Adrenal gland (tissue), 19 donors: ENCODE measurements at places on chromosomes 1 and 21.

DNA sequence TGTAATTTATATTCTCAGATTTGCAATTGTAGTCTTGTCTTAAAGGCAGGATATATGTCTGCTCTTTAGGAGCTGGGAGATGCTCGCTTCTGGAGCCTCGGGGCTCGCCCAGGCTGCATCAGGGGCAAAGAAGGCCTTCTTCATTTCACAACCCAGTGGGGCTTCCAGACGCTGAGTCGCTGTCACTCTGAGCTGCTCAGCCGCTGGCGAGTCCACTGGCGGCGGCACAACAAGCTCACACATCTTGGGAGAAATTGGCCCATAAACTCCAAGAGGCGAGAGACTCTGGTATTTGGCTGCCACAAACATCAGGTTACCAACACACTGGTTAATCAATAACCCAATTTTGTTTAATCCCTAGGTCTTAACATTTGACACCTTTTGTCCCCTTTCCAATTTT, 216.6 kb downstream of the ATG4C start:
- no peak for DNase-seq

DNA sequence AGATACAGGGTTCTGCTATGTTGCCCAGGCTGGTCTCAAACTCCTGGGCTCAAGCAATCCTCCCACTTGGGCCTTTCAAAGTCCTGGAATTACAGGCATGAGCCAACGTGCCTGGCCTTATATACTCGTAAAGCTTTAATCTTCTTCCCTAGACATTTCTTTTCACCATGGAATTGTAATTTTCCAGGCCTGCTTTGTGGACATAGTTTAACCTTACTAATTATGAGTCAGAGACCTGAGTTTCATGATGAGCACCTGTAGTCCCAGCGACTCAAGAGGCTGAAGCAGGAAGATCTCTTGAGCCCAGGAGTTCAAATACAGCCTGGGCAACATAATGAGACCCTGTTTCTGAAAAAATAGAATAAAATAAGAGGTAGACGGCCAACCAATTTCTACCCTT, 12.3 kb downstream of the PATJ start:
- DNase-seq, result no peak

DNA sequence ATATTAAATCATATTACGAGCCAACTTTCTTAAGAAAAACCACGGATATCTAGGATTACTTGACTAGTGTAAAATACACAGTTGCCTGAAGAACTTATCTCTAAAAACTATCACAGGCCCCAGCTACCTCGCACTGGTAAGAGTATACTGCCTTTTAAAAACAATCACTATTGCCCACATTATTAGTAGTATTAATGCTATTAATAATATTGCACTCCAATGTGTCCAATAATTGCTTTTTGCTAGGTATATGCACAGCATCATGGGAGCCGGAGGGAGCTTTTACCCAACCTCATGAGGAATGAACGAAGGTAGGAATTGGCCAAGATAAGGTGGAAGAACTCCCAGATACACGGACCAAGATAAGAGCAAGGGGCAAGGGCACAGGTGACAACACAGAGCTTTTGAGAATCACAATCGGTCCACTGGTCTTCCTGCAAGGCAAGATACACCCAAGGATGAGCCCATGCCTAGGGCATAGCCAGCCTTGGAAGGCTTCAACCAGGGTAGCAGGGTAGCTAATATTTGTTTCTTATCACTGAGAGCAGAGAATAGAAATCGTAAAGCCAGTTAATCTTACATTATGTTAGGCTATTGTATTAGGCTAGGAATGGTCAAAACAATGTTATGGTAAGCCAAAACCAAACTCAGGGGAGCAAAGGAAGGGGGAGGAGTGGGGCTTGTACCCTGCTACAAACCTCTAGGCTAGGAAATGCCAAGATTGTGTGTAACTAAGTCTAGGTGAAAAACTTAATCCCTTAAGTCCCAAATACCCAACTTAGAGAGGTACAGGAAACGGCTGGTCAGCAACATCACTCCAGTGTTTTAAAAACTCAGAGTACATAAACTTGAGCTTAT, 9.4 kb downstream of the GLUL start:
- DNase-seq, result no peak

DNA sequence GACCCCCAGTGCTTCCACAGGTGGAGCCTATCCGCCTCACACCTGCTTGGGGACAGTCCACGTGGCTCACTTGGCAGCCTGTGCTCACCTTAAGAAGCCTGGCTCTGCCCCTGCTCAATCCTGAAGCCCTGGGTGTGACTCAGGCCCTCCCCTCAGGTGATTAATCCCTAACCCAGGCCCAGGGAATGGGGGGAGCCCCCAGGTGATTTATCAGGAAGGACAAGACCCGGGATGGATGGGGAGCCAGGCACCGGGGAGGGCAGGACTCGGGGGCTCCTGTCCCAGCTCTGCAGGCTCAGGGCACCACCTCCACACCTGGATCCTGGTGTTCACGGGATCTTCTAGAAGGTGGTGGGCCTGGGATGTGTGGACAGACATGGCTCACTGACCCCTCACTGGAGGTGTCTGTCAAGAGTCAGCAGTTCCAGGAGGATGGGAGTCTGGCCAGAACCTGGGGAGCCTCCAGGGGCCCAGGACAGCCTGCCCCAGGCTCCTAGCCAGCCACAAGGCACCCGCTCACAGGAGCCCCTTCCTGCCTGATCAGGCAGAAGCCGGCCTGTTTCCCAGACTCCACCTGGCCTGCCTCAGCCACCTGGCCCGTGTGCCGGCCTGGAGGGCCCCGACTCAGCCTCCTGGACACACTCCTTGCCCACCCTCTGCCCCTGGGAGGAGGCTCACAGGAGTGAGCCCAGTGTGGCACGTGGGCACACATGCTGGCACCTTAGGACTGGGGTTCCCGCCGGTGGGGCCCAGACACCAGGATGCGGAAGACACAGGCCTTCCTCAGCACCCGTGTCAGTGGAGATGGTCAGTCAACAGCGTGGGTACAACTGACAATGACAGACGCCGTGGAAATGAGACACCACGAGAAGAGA, 38.6 kb upstream of the COL6A1 start:
- DNase-seq, result no peak

- DNase-seq, result no peak
These were observed 17.7 kb downstream of the CD53 start for GRCh38 chr1:110890474-110891196.

DNA sequence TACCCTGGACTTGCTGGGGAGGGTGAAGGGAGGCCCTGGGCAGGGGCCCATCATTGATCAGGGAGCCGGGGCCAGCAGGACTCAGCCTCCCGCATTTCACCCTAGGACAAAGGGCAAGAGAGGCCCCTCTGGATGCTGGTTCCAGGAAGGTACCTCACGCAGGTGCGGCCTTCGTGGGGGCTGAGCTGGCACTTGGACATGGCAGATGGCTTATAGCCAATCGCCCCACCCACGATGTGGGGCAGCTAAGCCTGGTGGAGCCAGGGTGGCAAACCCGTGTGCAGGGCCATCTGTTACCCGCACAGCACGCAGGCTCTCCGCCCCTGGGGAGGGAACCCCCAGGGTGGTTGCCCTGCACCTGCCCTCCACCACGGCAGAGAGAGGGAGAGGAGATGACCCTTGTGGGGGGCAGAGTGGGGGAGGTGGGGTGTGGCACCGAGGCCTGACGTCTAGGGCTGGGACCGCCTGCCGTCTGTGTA, 2.5 kb downstream of the TFF3 start:
- no peak for DNase-seq

DNA sequence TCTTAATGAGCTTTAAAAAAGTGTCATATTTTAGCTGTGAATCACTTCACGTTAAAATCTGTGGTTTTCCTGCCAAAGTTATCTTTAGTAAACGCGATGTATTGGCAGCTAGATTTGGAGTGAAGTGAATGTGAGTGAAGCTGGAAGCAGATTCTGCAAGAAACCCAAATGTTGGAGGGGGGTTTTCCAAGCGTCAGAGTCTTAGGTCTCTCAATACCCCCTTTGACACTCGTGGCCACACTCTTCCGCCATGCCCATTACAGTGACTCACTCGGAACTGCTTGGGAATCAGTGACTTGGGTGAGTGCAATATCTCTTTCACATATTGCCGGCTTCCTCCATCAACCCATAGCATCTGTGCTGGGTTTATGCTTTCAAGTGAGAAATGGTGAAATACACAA, 17.5 kb downstream of the B3GALT5 start:
- DNase-seq, result no peak

GRCh38 chr1:57485643-57486042, 61.8 kb upstream of the DAB1 start:
- no peak for DNase-seq

DNA sequence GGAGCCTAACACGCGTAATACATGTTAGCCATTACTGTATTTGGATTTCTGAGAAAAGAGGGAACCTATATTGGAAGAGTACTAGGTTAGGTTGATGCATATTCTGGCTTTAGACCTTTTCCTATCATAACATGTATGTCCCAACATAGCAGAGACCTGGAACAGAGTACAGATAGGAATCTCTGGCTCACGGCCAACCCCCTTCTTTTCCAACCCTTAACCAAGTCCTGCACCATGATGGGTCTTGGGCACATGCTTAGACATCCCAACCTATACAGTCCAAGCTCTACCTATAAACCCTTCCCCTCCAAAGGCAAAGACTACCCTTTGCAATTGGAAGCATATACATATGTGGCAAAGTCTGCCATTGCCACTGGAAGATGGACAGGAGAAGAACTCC, 227.9 kb downstream of the TM2D1 start:
- DNase-seq, result no peak

GRCh38 chr1:62951428-62951827, 167.5 kb downstream of the ATG4C start:
- no peak for DNase-seq

DNA sequence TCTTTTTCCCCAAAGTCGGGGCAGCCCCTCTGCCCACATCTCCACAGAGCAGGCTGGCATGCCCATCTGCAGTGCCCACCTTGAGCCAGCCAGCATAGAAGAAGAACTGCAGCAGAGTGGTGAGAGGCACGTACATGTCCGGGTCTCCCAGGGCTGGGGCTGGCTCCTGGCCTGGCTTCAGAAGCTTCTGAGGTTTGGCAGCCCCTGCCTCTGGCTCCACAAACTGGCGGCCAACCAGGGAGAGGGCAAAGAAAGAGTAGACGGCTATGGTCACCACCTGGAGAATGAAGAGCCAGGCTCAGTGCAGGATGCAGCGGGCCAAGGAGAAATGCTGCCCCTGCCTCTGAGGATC, 3.0 kb downstream of the BEST4 start:
- DNase-seq, result no peak

- no peak for DNase-seq
These were observed 252.5 kb upstream of the PLXNA2 start for GRCh38 chr1:208496467-208497371.

DNA sequence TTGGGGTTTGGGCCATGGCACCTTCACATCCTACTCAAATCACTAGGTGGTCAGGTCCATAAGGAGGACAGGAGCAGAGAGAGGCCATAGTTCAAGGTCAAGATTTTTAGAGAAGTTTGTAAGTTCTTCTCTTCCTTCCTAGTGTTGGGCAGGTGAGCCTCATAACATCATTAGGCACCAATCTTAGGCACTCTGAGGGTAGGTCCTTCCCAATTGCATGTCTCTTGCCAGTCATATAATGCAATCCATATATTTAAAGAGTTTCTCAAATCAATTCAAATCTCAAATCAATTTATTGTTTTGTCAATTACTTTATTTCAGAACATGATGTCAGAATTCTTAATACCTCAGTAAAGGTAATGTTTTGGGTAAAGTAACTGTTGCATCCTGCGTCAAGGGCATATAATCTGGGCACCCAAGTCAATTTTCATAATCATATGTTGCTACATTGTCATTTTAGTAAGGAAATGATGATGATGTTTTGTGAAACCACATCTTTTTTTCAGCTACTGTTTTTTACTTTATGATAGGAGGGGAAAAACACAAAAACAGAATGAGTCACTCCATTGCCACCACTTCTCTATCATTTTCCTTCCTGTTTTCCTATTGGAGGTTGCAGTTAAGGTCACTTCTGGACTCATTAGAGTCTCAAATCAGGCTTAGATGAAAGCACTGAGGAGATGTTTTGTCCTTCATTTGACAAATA, 122.7 kb downstream of the UCHL5 start:
- no peak for DNase-seq

- no peak for DNase-seq
These were observed 158.5 kb downstream of the DNM3 start for GRCh38 chr1:171999756-172000155.

GRCh38 chr1:224617410-224618355, 1.6 kb downstream of the CNIH3 start:
- no peak for DNase-seq

DNA sequence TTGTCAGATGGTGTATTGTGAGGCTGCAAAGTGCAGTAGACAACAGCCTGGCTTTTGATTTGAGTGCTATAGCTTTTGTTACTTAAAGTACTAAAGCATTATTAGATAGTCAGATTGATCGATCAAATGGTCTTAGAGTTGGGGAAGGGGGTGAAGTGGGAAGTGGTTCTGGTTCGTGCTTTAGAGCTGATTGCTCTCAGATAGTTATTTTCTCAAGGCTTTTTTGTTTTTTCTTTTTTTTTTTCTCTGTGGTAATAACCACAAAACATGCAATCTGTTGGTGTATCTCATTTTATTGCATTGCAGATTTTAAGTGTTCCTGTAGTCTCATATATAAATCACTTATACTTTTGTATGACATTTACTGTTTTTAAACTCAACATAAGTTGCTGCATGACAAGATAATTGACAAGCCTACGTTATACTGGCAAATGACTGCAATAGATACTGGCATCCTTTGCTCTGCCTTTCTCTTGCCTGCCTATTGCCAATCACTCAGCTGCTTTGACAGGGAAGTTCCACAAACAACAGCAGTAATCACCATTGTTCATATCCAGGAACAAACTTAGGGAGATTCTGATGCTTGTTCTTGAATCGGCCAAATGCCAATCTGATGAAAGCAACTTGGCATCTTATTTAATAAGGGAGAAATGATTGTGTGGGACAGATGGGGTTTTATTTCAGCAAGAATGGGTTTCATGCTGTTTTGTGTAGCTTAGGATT, 125.0 kb upstream of the B3GALT2 start:
- no peak for DNase-seq

- DNase-seq, result no peak
These were observed 70.1 kb downstream of the MTR start for GRCh38 chr1:236864996-236865817.

DNA sequence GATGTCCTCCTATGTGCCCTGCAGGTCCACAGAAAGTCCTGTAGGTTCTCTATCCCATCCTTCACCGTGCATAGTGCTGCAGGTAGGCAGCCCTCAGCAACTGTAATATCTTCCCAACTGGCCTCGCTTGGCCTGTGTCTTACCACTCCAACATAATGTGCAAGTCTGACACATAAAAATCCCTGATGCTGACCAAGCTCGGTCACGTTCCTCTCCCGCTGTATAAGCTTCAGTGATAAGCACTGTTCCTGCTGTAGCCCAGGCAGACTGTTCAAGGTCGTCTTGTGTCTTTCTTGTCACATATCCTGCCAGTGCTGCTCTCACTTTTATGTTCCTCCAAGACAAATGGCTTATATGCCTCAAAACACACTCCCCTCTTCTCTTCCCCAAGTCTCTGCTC, 19.4 kb upstream of the KCNE1 start:
- DNase-seq, result peak; percentile 77

- no peak for DNase-seq
These were observed 22.4 kb downstream of the ARMH1 start for GRCh38 chr1:44696789-44697345.

DNA sequence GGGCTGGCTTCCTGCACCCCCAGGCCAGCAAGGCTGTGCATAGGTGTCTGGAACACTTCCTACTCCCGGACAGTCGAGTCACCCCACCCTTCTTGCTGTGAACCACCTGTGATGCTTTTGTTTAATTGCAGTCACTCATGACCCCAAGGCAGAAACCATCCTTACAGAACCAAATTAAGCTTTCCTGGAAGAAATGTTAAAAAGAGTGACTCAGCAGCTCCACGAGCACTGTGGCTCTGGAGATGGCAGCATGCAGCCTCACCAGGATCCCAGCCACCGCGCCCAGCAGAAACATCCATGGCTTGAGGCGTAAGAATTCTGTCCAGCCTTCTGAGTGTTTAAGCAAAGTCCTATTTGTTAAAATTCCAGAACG, 28.8 kb downstream of the SNAP47 start:
- DNase-seq, result no peak
